ENCODE measurements at places on chromosomes 3 and 15.

DNA sequence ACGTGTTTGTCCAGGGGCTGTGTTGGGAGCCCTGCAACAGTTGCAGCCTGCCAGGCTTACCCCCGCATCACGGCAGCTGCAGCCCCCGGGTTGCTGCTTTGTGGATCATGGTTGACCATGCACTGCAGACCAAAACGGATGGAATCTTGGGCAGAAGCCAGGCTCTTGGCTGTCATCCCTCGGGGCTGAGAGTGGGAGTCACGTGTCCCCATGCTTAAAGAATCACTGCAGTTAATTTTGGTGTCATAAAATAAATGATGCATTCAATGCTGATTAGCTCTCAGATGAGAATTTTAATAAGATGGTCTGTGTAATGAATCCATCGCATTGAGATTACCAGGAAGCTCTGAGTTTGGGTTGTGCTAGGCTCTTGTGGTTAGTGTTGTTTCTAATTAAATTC is 115.6 kb downstream of the CHDH start:
- DNase-seq, result no peak

- no peak for DNase-seq
Observed at GRCh38 chr3:60319179-60319858, 931.9 kb downstream of the FHIT start.

DNA sequence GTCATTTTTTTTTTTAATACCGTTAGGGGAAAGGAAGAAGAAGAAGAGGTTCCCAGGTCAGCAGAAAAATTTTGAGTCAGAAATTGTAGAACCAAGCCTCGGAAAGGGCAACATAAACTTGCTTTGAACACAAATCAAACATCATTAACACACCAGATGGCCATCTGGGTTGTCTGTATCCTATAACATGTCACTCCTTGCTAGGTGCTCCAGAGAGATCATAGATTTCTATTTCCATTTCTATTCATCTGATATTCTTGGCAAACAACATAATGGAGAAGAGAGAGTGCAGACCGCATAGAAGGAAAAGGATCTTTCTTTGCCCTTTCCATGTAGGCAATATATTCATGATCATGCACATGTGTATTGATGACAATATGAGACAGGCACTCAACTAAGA is 129.5 kb upstream of the STT3B start:
- no peak for DNase-seq

- DNase-seq, result no peak
Observed at GRCh38 chr3:131708241-131708640, 205.5 kb upstream of the MRPL3 start.

- DNase-seq, result no peak
Observed at GRCh38 chr3:106332884-106333283, 464.1 kb upstream of the CBLB start.

- no peak for DNase-seq
Observed at GRCh38 chr3:78668302-78668701, 1099.5 kb downstream of the ROBO1 start.

DNA sequence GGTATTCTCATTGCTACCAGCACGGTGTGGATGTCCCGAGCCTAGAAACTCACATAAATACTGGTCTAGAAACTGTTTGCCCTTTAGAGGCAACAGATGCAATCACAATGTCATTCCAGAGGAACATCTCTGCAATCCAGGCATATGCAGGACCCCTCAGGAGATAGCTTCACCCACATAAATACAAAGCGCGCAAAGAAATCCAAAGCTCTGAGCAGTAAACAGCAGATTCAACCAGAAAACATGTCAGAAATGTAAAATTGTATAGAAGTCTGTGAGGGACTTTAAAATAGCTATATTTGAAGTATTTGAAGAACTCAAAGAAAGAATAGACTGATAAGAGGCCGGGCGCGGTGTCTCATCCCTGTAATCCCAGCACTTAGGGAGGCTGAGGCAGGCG is 291.7 kb downstream of the FAM43A start:
- DNase-seq, result no peak

DNA sequence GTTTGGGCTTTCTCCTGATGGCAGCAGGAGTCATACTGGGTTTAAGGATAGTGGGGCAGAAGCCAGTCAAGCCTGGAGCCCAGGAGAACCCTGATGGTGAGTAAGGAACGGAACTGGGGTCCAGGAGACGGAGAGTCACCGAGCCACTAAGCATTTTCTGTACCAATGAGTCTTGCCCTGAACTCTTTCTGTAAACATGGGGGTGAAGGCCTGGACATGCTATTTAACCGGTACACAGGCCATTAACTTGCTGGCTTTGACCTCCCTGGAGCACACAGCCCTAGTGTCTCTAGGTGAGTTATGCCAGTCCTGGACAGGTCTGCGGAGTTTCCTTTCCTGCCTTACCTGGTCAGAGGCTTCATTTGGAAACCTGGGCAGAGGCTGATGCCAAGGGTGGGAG is 3.9 kb downstream of the SLC6A6 start:
- no peak for DNase-seq

DNA sequence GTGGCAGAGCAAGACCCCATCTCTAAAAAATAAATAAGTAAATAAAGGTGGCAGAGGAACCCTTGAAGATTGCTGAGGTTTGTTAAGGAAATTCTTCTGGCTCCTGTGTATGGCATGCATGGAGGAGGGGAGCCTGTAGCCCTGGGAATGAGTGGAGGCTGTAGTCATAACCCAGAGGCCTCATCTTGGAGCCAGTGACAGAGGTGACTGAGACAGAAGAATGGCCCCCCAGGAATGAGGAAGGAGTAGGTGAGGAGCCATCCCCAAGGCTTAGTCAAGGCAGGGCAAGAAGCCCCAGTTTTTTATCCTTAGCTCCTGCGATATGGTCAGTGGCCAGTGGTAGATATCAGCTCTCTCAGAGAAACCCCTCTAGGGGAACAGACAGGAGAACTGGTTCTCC is 46.5 kb downstream of the BSN start:
- DNase-seq, result no peak

- no peak for DNase-seq
Observed at GRCh38 chr3:101288294-101288693, 32.1 kb downstream of the IMPG2 start.

DNA sequence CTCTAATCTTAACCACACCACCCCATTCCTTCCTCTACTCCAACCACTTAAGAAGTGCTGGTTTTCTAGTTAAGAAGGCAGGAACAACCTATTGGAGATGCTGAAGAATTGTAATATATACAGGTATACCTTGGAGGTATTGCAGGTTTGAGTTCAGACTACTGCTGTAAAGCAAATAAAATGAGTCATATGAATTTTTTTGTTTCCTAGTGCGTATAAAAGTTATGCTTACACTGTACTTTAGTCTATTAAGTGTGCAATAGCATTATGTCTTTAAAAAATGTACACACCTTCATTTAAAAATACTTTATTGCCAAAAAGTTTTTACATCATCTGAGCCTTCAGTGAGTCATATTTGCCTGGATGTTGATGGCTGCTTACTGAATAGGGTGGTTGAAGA is 22.5 kb downstream of the TOPAZ1 start:
- no peak for DNase-seq

DNA sequence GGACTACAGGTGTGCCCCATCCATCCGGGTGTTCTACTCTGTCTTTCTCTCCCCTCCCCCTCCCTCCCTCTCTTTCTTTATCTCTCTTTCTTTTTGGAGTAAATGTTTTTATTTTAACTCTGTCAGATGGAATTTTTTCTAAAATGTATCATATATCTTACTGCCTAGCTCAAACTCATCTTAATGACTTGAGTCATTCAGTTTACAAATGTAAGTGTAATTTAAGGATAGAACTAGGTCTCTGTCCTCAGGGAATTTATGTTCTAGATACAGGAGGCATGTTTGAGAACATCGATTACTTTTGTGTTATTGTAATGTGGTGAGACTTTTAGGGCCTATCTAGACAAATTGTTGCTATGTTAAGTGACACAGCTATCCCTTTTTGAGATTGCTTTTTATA is 3.5 kb downstream of the TBC1D23 start:
- DNase-seq, result no peak

GRCh38 chr15:29713784-29714183 is 108.5 kb downstream of the TJP1 start:
- DNase-seq, result no peak

DNA sequence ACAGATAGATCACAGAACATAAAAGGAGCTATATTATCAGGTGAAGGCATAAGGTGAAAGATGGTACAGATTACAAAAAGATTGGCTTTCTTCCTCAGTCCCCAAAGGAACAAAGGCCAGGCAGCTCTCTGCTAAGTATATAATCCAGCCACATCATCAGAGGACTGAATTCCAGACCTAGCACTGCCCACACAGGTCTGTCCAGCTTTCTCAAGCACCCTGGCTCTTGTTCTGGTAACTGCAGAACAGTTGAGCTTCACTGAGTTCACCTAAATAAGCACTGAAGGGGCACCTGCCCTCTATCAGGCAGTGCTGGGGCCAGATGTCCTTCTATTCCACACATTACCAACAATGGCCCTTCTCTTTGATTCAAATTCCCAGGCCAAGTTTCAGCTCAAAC is 6.3 kb downstream of the DUOXA1 start:
- no peak for DNase-seq

DNA sequence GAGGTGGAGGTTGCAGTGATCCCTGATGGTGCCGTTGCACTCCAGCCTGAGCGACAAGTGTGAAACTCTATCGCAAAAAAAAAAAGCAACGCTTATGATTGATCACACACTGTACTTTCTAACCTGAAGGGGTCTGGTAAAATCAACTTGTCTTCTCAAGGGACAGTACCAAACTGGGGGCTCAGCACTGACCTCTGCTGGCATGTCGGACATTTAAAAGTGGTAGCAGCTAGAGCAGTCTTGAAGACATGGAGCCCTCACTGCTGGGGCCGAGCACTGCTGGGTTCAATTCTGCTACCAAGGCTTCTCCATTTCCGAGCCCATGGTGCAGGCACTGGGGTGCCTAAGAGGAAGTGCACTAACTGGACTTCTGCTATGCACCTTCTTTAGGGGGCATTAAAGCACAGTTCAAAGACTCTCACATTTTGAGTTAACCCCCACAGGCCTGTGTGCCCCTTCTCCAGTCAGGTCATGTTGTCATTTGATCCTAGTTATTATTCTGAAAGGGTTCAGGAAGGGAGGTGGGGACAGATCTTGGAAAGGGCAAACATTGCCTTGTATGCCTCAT is 26.4 kb upstream of the LAMP3 start:
- DNase-seq, result no peak

GRCh38 chr3:41716471-41716870 is 245.4 kb downstream of the ULK4 start:
- DNase-seq, result no peak

Data from LNCaP clone FGC (cell line).